ENCODE measurements at places on chromosomes 12 and 14.

GRCh38 chr12:91877022-91877421 lies 268.6 kb downstream of the BTG1 start:
- DNase-seq: peak; percentile 76

DNA sequence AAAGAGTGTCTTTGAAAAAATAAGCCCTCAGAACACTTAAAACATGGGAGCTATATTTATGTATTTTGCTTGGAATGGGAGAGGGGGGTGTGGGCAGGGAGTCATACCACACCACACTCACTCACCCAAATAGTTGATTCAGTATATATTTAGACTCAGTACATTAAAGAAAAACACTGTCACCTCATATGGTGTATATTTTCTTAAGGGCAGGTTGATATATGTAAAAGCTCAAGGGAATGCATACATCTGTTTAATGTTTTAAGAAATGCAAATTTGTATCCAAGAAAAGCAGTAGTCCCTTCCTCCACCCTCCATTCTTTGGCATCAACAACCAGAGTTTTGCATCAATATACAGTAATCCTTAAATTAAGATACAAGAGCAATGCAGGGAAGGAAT lies 1.4 kb downstream of the NFYB start:
- DNase-seq: no peak

GRCh38 chr12:113670742-113671141 lies 199.1 kb upstream of the LHX5 start:
- no peak for DNase-seq

DNA sequence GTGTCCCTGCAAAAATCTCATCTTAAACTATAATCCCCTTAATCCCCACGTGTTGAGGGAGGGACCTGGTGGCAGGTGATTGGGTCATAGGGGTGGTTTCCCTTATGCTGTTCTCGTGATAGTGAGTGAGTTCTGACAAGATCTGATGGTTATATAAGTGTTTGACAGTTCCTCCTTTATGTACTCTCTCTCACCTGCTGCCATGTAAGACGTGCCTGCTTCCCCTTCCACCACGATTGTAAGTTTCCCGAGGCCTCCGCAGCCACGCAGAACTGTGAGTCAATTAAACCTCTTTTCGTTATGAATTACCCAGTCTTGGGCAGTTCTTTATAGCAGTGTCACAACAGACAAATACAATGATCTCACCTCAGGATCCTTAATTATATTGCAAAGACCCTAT lies 45.2 kb upstream of the MAP1LC3B2 start:
- DNase-seq: no peak

- DNase-seq: no peak
These were observed 9.9 kb downstream of the PITPNM2 start for GRCh38 chr12:123140676-123141614.

DNA sequence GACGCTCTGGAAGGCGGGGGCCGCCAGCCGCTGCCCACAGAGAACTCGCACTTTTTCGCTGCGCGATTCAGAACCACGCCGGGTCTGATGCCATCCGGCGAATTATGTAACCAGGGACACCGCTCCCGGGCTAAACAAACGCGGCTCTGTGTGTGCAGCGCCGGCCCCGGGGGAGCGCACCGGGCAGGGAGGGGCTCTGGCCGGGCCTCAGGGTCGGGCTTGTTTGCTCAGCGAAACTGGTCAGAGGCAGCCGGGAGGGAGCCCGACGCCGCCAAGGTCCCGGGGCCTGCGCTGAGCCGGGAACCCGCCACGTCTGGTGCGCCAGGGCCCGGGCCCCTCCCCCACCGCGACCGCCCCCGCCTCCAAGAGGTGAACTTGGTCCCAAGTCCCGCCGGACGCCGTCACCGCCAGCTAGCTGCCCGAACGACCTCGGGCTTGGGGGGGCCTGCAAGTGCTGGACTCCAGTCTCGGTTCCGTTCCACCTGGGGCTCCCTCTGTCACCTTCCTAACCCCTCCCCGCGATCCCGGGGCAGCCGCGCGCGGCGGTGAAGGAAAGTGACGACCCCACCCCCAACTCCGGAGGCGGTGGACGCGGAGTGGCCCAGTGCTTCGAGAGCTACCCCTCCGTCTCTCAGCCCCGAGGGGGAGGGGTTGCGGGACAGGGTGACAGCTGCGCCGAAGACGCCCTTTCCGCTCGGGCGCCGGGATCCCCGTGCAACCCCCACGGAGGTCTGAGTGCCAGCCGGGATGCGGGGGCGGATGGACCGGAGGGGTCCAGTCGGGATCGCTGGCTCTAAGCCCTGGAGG lies 848 bp downstream of the CTDSP2 start:
- no peak for DNase-seq

DNA sequence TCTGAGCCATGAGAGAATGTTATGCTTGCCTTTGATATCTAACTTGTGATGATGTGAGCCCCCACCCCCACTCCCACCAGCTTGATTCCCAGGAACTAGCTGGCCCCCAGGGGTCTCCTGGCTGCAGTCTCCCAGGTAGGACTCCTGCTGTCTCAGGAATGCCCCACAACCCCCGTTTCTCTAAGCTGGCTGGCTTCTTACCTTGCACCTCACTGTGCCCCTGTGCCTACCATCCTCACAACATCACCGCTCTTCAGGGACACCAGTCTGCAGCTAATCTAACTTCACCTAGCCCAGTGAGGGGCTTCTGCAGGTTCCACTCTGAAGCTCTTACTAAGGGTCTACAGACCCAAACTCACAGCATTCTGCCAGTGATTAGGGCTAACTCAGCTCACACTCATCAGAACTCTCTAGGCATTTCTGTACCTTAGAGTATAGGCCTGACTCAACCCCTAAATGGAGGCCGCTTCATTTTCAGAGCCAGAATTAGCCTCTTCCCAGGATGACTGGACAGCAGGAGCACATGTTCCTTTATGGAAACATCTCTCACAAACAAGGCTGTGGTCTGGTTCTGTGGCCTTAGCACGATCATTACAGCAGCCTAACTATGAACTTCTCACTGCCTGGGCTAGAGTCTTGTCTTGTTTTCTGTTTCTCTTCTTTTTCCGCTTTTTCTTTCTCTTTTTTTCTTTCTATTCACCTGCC lies 72.8 kb upstream of the IFNG-AS1 start:
- DNase-seq: no peak

GRCh38 chr14:75493592-75494087 lies 28.6 kb upstream of the BATF start:
- DNase-seq: no peak

DNA sequence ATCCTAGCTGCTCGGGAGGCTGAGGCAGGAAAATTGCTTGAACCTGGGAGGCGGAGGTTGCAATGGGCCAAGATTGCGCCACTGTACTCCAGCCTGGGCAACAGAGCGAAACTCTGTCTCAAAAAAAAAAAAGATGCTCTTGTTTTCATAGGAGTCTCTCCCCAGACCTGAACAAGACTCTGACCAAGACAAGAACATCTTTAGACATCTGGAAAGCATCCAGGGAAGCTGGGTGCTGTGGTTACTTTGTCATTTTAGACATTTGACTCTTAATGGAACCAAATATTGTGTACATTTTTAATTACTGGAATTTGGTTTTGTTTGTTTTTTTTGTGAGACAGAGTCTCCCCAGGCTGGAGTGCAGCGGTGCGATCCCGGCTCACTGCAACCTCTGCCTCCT lies 21.1 kb upstream of the ATF1 start:
- DNase-seq: no peak

GRCh38 chr12:44696542-44696941 lies 179.6 kb downstream of the NELL2 start:
- no peak for DNase-seq

GRCh38 chr12:68264857-68265256 lies 11.5 kb upstream of the IL22 start:
- peak; percentile 48 for DNase-seq

DNA sequence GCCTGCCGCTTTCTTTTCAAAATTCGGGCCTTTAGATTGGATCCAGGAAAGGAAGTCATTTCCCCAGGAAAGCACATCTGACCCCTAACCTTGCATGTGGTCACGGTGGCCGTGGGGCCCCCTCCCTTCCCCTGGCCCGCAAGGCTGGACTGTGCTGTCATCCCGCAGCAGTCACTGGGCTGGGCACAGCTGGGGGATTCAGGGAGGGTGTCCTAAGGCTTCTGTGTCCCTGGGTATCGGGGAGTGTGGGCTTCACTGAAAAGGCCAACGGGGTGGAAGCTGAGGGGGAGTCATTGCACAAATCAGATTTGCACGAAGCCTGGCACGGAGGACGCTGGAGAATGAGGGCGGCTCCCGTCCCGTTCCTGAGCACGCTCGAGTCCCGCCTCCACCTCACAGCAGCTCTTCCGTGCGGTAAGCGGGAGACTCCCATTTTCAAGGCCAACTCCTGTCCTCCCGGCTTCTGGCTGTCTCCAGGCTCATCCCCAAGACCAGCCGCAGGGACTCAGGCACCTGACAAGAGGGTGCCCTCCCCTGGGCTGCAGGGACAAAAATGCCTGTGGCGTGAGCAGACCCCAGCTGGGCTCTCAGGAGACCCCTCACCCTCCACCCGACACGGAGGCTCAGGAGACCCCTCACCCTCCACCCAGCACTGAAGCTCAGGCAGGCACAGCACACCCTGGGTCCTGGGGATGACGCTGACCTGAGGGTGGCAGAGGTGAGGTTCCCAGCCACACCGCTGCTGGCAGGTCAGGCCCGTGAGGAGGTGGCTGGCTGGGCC lies 9.6 kb downstream of the XRCC3 start:
- DNase-seq: no peak
